Transverse colon (tissue), 4 donors: ENCODE measurements at places on chromosomes 11 and 22.

- DNase-seq, result no peak
These were observed 53.8 kb downstream of the POLD3 start for GRCh38 chr11:74646215-74646614.

DNA sequence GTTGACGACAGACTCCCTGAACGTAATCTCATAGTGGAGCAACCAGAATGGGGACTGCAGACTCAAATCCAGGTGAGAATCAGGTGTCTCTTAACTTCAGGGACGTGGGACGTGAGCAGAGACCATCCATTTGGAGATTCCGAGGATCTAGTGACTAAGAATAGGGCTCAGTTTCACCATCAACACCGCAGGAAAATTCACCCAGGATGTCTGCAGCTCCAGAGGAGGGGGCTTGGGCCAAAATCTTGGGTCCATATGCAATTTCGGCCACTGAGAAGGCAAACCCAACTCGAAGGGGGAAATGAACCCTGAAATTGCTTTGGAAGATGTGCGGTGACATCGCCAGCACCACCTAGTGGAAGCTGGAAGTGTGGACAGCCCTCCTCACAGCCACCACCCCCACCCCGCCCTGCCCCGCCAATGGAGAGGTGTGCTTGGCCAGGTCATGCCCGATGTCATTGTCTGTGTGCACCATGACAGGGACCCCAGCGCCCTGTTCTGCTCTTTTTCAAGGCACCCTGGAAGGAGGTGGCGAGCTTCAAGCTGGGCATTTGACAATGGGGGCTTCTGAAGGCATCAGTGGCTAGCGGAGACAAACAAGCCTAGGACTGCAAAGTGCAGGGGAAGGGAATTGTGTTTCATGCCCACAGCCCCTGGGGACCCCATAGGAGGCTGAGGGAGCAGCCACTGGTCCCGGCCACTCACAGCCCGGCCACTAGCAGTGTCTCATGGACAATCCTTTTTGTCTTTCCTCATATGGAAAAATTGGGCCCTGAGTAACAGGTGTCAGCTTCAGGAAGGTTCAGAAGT, 24.8 kb downstream of the APOL1 start:
- peak; percentile 68 for DNase-seq

GRCh38 chr22:30240541-30241417, 5.8 kb downstream of the LIF start:
- no peak for DNase-seq

DNA sequence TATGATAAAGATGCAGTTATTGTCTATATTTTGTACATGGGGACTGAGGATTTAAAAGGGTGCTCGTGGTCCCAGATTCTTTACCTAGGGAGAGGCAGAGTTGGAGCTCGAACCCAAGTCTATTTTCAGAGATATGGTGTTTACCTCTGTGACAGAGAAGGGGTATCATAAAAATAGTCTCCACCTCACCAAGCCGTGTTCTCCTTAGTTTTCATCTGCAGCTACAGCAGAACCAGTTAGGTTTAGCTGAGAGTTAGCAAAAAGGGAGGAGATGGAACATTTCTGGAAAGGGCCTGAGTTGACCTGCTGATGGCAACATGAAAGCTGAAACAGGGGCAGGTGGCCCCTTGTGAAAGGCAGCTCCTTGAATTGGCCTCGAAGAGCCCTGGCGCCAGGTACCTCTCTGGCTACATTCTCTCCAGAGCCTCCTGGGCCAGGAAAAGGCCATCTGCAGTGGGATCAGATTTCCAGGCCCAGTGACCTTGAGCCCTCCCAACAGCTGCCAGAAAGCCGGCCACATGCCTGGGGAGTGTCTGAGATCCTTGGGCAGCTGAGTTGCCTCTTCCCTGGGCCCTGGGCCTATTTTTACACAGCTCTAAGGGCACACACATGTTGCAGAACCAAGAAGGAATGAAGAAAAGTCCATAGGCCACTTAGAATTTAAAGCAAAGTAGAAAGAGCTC, 136.6 kb downstream of the NAV2 start:
- no peak for DNase-seq

- DNase-seq, result no peak
These were observed 95.7 kb downstream of the TEAD1 start for GRCh38 chr11:12769834-12770345.

DNA sequence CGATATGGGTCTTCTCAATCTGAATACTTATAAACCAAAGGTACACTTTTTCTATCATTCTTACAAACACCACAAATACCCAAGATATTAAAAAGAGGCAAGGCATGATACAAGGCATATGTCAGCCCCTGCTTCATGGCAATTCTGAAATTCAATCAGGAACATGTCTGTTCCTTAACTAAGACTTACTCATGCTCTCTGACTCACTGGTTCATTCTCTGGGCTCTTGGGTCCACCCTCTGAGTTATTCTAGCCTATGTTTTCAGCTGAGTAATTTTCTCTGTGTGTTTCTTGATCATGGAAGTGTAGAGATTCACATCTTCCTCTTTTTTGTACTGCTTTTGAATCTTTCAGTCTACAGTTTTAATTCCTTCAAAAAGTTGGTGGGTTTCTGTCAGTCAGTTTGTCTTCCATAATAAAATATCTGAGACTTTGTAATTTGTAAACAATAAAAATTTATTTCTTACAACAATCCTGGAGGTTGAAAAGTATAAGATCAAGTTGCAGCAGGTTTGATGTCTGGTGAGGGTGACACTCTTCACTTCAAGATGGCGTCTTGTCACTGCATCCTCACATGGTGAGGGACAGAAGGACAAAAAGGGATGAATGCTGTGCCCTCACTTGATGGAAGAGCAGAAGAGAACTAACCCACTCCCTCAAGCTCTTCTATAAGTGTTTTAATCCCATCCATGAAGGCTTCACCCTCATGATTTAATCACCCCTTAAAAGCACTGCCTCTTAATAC, 211.7 kb downstream of the FAM76B start:
- DNase-seq, result no peak

DNA sequence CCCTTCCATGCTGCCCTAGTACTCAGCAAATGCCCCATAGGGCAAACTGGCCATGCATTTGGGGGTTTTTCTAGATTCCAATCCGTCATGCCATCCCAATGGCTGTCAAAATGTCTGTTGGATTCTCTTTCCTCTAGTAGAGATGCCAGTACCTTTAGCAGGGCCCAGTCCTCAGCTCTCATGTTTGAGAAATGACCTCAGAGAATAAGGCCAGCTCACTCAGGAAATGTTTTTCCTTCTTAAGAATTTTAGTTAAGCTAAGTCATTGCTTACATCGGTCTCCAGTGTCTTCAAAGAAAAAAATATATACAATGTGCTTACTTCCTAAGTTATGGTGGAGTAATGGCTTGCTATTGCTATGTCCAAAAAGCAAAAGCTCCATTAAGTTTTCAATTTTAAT, 14.1 kb upstream of the ALKBH3 start:
- no peak for DNase-seq

- DNase-seq, result no peak
These were observed 337.9 kb downstream of the BRD1 start for GRCh38 chr22:49489821-49490220.

DNA sequence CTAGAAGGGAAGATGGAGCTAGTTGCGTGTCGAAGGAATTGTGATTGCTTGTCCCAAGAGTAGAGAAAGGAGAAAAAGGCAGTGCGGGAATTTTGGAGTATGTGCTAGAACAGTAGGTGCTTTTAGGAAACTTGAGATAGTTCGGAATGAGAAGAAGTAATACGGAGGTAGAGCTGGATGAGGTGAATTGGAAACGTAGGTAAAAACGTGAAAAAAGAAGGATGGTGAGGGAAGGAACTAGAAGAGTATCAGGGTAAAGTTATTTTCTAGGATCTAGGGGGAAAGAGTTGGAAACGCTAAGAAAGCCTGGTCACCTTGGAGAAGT, 1.4 kb downstream of the CEP57 start:
- no peak for DNase-seq

- peak; percentile 48 for DNase-seq
These were observed 1.7 kb upstream of the GAB2 start for GRCh38 chr11:78419327-78419726.

- DNase-seq, result no peak
These were observed 285.9 kb downstream of the BRD1 start for GRCh38 chr22:49541693-49542230.

- no peak for DNase-seq
These were observed 1074.5 kb downstream of the TBC1D22A start for GRCh38 chr22:47836957-47837356.

DNA sequence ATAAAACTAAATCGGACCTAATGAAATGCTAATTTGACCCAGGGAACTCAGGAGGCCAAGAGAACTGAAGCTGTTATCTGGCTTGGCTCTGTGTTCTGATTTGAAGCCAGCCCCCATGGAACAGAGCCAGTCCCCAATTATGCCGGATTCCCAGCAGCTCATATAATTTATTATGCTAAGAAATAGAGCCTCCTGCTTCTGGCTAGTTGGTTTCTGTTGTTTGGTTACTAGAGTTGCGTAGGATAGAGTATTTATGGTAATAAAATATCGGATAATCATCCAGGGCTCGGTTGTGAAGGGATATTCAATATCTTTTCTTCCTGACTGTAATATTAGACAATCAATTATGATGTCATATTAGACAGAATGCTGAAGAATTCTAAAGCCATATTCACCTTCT, 120.4 kb upstream of the TTC12 start:
- DNase-seq, result no peak

DNA sequence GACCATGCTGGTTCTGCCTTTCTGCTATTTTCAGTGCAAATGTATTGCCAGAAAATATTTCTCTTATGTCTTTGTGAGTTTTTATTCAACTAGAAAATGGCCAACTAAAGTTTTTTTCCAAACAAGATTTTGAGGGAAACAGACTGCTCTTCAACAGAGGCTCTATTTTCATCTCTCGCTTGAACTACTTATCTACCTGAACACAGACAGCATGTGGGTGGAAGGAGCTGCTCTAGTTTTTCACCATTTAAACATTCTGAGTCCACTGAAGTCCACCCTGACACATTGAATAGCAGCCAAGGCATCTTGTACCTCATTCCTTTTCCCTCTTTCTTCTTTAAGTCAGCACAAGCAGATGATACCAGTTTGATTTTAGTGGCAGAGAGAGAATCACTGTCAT, 9.8 kb upstream of the OR9I1 start:
- no peak for DNase-seq

DNA sequence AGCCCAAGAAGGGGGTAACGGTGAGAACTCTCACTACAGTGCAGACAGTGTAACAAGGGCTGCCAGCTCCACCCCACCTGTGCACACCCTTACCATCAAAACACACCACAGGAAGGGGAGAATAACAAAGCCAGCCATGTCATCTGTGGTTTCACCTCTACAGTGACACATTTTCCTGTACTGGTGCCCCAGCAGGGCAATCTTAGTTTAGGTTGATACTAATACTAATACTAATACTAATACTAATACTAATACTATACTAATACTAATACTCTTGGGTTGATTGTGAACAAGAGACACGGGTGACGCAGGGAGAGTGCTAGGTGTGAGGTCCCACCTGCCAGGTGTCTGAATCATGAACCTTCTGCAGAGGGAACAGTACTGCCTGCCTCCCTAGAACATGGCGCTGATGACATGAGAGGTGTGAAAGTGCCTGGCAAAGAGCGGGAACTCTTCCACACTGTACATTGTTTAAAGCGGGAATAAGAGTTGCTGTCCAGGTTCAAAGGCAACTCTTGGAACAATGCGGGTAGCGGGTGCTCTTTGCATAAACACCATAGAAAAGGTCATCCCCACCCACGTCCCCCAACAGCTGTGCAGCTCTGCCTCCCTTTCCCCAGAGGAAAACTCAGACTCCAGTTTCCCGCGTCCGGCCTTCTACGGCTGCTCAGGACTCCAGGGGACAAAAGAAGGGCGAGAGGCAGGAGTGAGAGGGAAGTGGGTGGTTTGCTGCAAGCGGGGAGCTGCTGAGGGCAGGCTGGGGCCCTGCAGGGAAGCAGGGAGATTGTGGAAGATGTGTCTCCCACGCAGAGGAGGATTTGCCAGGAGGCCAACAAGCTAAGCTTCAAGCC, 25.0 kb upstream of the TMPRSS4 start:
- DNase-seq, result peak; percentile 34

- no peak for DNase-seq
These were observed 12.3 kb downstream of the MYRF start for GRCh38 chr11:61764606-61765260.

- no peak for DNase-seq
These were observed 3.1 kb downstream of the RAC2 start for GRCh38 chr22:37240941-37241320.
